ENCODE measurements at places on chromosomes 7 and 10.

GRCh38 chr10:57249615-57250281 is 888.7 kb upstream of the ZWINT start:
- DNase-seq: no peak

DNA sequence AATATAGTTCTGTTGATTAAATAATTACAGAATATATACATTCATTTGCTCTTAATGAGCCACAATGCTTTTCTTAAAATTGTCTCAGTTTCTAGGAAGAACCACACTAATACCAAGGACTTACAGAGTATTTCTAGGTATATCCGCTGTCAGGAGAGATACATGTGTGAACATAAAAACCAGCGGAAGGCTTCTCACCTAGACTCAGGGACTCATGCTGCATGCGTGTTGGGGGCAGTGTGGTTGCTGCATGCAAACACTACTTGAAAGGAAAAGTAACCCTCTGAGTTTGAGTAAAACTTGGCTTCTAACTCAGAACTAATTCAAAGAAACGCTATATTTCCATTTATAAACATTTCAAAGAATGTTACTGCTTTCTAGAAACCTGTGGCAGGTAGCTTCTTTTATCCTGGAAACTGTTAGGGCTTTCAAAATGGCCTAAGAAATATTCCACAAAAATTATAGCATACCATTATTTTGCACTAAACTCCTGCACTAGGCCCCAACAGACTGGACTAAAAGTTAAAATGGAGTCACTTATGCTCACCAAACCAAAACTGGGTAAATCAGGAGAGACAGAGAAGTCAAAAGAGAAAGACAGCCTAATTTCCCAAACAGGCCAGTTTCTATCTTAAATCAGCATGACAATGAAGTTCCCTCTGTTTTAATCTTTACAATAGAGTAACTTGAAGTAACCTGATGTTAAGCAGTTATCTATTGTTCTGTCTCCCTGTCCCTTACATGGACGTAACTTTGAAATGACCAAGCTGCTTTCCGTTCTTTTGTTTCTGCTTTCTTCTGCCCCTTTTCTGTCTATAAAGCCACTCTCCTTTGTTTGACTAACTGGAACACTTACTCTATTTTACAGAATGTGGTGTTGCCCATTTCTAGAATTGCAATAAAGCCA is 95.2 kb upstream of the FAM133B start:
- peak; percentile 31 for DNase-seq

DNA sequence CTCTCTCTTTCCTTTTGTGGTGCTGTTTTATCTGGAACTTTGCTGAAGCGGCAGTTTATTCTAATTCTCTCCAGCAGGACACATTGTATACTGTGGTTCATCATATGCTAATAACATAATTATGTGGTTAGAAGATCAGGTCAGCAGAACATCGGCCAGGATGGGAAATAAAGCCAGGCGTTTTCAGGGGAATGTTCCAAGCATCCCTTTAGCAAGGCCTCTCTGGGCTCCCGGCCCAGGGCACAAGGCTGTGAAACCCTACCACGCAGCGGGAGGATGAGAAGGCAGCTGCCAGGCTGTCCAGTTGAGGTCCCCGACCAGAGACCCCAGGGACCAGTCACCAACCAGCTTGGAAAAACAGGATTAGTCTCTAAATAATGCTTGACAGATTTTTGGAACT is 112.2 kb upstream of the GALNT17 start:
- DNase-seq: no peak

- no peak for DNase-seq
Observed at GRCh38 chr7:1463676-1464223, 4.5 kb upstream of the MICALL2 start.

DNA sequence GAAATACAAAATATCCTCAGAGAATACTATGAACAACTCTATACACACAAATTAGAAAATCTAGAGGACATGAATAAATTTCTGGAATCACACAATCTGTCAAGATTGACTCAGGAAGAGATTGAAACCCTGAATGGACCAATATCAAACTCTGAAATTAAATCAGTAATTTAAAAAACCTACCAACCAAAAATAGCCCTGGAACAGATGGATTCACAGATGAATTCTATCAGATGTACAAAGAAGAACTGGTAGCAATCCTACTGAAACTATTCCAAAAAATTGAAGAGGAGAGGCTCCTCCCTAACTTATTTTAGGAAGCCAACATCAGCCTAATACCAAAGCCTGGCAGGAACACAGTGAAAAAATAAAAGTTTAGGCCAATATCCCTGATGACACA is 190.0 kb downstream of the HPSE2 start:
- DNase-seq: no peak

DNA sequence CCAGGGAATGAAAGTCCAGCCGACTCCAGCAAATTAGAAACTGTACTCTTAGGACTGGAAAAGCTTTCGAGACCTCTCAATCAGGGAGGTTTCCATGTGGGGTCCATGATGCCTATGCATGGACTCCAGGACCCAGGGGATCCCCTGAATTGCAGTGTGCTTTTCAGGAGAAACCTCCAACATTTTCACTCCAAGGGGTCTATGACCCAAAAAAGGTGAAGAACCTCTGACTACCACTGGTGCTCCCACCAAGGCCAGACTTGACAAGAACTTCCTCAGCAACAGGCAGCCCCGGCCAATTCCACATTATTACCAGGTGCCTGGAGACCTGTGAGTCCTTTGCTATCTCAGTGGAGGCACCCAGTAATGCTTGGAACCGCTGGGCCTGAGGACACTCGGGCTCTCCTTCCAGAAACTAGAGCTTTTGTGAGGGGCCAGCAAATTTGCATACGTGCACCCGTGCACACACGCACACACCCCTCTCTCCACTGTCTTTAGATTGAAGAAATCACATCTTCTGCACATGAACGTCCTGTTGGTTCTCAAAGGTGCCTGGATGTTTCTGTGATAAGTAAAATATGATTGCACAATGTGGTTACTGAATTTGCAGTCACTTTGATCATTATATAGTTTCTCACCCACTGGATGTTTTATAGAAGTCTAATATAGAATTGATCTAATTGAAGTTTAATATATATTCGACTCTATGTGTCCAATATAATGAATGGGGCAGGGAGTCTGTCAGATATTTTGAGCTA is 54.7 kb downstream of the SYPL1 start:
- DNase-seq: no peak

- no peak for DNase-seq
Observed at GRCh38 chr10:81498011-81498551, 376.9 kb upstream of the NRG3 start.

DNA sequence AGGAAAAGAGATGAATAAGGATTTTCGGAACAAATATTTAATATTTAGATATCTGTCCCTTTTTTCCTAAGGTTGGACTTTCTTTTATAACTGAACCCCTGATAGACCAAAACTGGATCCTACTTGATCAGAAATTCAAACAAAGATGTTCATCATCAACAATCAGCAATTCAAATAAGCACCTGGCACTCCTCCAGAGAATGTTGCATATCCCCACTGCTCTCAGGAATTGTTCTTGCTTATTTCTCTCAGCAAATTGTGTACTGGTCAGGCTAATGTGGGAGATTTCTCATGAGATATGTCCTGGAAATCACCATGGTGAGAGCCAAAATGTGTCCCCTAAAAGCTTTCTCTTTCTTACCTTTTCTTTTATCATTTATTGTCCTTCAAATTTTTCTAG is 40.3 kb upstream of the LHFPL3 start:
- DNase-seq: no peak

GRCh38 chr7:87212498-87212897 is 7.0 kb downstream of the TMEM243 start:
- DNase-seq: no peak

DNA sequence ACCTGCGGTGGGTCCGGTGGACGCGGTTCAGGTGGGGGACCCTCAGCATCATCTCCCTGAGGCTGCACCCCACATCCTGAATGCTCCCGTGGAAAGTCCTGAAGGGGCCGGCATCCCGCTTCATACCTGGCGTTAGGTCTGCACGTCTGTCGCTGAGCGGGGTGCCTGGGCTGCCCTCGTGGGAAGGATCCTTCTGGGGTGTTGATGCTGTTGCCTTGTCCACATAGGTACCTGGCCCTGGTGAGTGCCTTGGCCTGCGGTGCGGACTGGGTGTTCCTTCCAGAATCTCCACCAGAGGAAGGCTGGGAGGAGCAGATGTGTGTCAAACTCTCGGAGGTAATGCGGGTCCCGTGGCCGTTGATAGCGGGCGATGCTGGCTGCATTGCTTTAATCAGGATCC is 37.8 kb downstream of the PFKP start:
- DNase-seq: no peak

- DNase-seq: no peak
Observed at GRCh38 chr10:60430836-60431597, 41.3 kb upstream of the ANK3 start.

DNA sequence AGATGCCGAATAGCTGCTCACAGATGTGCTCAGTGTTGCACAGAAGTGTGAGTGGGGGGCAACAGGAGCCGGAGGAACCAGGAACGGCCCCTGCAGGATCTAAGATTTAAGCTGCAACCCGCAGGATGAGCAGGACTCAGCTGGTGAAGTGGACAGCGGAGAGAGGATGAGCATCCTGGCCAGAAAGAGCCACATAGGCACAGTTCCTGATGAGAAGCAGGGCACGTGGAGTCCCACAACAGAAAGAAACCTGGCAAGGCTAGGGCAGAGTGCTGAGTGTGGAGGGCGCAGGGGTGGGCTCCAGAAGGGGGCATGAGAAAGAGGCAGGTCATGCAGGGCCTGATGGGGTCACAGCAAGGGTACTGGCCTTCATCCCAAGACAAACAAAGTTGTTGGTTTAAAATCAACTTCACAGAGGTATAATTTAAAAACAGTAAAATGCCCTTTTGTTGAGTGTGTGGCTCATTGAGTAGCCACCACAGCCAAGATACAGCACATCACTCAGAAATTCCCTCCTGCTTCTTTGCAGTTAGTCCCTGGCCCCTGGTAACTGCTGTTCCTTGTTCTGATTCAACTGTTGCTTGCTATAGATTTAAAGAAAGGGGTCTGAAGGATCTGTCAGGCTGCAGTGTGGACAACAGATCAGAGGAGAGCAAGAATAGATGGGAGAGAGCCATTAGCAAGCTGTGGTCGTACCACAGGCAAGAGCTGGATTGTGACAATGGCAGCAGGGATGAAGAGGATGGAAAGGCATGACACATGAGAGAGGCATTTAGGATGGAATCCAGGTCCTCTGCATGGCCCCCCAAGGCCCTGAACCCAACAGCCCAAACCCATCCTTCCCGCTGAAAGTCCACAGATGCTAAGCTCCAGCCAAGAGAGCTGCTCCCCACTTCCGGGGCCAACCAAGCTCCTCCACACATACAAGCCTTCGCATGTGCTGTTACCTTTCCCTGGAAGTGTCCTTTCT is 53.1 kb upstream of the OSBPL3 start:
- DNase-seq: no peak

- DNase-seq: no peak
Observed at GRCh38 chr10:68348265-68348741, 15.6 kb upstream of the PBLD start.

DNA sequence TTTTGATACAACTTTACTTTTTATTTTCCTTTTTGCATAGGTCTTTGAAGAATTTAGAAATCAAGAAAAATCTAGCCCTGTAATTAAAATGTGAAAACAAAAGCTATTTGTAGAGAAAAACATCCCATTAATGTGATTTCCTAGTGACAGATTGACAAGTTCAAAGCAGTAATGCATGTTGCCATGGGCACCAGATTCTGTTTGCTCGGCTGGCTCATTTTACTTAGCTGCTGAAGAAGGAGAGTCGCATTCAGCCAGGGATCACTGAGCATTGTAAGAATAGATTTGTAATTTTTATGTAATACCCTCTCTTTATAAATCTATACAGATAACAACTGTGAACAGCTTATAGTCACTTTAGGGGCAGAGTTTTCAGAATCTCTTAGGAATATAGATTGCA is 28.5 kb downstream of the DNAJB9 start:
- no peak for DNase-seq

DNA sequence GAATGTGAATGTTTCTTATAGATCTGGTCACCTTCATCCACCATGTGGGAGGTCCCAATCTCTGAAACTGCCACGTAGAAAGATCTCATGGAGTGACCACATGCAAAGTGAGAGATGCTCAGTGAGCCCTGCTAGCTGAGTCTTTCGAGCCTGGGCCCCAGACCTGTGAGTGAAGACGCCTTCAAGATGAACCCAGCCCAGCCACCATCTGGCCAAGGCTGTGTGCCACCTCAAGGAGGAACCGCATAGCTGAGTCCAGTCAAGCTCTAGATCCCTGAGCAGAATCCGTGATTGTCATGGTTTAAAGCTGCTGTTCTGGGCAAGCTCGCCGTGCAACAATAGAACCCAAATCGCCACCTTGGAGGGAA is 20.2 kb upstream of the PPIF start:
- no peak for DNase-seq

- DNase-seq: no peak
Observed at GRCh38 chr7:4132221-4132620, 549.9 kb upstream of the FOXK1 start.

DNA sequence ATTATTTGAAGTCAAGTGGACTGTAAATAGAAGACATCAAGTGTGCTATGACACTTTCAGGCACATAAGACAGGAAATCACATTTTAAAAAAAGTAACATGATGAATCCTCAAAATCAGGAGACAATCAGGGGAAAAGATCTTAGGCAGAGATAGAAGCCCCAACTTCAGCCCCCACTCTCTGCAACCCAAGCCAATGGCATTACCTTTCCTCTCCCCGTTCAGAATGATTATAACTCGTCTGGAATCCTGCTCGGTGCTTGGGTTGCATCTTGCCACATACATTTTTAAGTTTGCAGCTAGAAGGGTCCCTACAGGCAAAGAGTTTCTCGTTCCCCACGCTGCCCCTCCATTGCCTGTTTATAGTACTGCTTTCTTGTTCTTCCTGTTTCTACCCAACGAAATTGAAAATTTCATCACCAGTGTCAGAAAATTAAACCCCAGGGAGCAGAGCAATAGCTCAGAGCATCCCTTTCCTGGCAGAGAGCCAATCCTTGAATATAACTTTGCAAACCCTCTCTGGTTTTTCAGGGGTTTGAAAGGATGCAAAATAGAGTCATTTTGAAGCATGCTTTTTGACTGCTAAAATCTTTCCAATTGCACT is 260.5 kb upstream of the AOAH start:
- no peak for DNase-seq

Data from stimulated activated CD8-positive, alpha-beta memory T cell treated with anti-CD3 and anti-CD28 coated beads, Interleukin-2, amount 100 ng/mL, for 1 hour (primary cell).